H9 (cell line): ENCODE measurements at places on chromosomes 16 and 17.

- DNase-seq = no peak
Measured at GRCh38 chr16:75060723-75061122, 55.9 kb downstream of the LDHD start.

- no peak for DNase-seq
Measured at GRCh38 chr17:610276-610675, 104.4 kb downstream of the VPS53 start.

GRCh38 chr17:35684055-35684802 lies 47.2 kb upstream of the RASL10B start:
- peak; percentile 39 for DNase-seq

GRCh38 chr16:70442344-70442743 lies 3.4 kb upstream of the ST3GAL2 start:
- no peak for DNase-seq

DNA sequence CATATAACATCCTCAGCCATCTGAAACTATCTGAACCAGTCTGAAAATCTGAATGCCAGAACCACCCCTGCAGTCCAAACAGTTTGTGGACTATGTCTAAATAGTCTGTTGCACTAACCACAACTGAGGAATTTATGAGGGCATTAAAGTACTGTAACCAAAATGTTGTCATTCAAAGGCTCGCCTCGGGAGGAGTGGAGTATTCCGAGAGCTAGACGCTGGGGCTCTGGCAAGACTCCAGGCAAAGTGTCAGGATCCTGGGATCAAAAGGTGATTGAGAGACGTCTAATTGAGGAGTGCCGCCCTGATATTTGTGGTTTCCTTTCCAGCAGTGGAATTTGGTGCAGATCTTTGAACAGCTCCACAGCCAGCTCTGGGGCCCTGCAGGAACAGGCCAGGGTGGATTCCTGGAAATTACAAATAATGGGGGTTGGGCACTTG lies 142.9 kb upstream of the MYOCD start:
- no peak for DNase-seq
